Kasumi-1 (cell line): ENCODE measurements at places on chromosomes 13 and 19.

- DNase-seq = peak; percentile 36
Observed at GRCh38 chr19:38033658-38034491, 126.9 kb downstream of the SIPA1L3 start.

DNA sequence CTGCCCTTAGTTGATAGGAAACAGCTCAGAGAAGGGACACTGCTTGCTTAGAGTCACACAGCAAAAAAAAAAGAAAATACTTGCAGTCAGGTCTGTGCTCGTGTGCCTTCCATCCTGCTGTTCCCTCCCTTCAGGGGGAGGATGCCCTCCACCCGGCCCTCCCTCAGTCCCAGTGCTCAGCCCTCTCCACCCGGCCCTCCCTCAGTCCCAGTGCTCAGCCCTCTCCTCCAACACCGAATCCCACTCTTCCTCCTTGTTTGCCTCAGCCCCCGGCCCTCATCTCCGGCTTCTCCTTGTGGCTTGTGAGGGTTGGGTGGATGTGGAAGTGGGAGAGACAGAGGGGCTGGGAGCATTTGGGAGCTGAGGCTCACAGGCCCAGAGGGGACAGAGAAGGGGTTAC is 5.8 kb downstream of the TFPT start:
- DNase-seq = no peak

- DNase-seq = no peak
Observed at GRCh38 chr13:114020750-114021463, 47.0 kb upstream of the C13orf46 start.

DNA sequence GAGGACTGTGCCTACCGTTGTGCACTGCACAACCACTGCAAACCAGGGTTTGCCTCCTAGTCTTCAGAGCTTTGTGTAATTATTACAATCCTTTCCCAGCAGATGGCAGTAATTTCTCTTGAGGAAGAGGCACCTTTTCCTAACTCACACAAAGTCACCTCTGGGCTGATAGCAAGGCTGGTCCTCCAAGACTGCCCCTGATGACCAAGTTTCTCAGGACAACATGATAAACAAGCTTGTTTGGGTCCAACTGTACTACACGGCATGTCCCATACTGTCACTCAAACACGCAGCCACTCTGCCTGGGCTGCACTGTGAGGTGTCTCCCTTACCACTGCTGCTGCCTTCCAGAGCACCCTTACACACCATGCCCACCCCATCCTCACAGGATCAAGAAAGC is 39.3 kb downstream of the RFXAP start:
- DNase-seq = peak; percentile 42

GRCh38 chr13:110129539-110130186 is 177.3 kb downstream of the COL4A1 start:
- no peak for DNase-seq

DNA sequence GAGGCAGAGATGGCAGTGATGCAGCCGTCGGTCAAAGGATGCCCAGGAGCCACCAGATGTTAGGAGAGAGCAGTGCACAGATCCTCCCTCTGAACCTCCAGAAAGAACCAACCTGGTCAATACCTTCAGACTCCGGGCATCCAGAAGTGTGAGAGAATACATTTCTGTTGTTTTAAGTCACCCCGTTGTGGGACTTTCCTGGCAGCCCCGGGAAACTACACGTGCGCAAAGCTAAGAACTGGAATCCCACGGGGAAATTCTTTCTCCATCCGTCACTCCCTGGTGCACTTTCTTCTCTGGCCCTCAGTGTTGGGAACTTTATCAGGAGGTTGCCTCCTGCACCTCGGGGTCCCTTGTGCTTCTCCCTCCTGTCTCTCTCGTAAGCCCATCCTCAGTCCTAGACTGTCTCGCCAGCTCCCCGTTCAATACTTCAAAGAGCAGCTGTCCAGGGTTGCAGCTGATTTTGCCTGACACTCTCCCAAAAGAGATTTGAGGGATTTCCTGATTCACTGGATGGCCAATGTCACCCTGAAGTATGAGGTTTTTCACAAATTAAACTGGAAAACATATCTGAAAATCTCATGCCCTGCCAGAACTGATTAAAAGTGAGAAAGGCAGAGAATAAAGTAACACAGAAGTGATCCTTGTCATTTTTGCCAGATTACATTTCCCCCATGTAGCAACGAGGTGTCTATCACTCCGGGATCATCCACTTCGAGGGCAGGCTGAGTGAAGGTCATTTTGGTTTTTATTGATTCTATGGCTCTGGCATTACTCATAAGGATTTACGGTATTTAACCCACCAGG is 136.8 kb downstream of the DCT start:
- no peak for DNase-seq

GRCh38 chr19:18191640-18192062 is 1.4 kb upstream of the MPV17L2 start:
- DNase-seq = no peak

DNA sequence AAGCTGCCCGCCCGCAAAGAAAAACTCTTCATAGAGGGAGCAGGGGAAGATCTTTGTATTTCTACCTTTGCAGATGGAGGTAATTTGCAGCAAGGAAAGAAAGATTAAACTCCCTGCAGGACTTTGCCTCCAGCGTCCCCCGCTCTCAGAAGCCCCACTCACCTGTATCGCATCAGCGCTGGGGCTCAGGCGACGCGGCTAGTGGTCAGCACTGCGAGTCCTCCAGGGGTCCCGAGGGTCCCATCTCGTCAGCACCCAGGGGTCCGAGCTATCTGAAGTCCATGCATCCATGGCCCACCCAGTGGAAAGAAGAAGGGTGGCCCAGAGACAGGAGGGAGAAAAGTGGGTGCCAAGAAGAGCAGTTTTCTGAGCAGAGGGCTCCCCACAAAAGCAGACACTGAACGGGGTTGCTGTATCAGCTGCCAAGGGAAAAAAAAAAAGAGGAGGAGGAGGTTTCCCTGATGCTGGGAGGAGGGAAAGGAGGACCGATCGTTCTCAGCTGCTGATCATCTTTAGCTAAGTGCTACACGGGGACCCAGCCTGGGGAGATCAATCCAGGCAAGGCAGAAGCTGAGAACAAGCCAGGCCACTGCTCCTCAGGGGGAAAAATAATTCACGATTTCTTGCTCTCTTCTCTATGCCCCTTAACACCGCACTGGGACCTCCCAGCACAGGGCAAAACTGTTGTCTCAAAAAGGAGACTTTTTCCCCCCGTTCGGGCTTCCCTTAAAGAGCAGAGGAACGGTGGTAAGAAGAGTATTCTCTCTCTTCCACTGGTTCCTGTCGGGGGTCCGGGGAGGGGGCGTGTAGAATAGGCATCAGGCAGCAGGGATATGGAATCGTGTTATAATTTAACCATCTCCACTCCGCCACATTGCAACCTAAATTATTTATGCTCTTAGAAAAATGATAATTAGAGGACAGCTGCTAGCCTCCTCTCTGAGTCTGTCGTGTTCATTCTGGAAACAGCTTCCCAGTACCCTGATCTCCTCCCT is 117.7 kb upstream of the CACNA1A start:
- no peak for DNase-seq

GRCh38 chr13:101449790-101450748 is 2.4 kb upstream of the ITGBL1 start:
- no peak for DNase-seq

DNA sequence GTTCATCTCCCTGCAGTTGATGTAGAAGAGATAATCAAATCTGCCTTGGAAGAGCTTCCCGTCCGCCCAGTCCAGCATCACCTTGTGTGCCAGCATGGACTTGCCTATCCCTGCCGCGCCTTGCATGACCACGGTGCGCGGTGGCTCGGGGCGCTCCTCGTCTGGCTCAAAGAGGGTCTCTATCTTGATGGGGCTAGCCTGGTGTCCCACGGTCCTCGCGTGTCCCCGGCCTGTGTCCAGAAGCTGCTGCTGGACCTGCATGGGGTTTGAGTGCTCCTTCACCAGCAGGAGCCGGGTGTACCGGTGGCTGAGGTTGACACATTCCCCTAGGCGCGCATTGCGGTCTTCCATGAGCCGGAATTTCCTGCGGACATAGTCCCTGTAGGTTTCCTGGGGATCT is 13.2 kb downstream of the NLRP12 start:
- no peak for DNase-seq

DNA sequence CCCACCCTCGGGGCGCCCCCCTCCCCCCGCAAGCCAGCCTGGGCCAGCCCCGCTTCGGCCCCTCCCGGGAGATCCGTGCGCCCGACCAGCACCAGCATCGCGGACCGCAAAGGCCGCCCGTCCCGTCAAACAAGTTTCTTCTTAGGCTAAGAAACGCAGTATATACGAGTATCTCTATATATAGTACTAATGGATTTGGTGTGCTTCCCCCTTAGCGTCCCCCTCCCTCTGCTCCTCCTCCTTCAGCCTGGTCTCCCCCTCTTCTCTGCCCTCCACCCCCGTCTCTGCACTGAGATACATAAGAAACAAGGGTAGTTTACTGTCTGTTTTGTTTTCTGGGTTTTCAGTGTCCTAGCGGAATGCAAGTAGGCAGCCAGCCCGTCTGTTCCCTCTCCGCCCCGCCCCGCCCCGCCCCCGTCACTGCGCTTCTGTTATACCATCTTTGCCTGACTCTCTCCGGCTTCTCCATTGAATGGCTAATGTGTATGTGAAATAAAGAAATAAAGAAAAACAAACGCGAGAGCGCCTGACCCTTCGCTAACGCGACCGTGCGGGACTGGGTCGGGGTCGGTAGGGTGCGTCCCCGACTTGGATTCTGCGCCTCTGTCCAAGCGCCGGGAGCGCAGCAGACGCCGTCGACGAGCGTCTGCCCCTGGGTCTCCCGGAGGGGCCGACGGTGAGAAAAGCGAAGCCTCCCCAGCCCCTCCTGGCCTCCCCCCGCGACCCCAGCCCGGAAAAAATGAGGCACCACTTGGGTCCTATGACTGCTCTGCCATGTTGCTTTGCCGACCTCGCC is 4.2 kb downstream of the LYL1 start:
- DNase-seq = peak; percentile 90

DNA sequence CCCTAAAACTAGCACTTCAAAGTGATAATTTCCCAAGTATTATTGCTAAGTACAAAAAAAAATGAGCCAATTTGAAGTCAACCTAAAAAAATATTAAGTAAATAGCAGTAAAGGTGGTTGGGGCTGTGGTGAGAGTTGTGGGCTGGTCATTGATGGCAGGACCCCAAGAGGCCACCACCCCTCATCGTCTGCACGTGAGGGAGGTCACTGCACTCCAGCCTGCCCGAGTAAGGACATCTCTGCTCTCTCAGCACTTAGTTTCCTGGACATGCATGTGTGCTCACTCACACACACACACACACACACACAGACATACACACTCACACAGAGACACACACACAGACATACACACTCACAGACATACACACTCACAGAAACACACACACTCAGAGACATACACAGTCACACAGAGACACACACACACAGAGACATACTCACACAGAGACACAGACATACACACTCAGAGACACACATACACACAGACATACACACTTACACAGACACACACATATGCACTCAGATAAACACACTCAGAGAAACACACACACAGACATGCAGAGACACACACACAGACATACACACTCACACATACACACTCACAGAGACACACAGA is 127.2 kb upstream of the SOX1 start:
- DNase-seq = no peak

GRCh38 chr13:92613921-92614320 is 612.7 kb upstream of the GPC6 start:
- no peak for DNase-seq

DNA sequence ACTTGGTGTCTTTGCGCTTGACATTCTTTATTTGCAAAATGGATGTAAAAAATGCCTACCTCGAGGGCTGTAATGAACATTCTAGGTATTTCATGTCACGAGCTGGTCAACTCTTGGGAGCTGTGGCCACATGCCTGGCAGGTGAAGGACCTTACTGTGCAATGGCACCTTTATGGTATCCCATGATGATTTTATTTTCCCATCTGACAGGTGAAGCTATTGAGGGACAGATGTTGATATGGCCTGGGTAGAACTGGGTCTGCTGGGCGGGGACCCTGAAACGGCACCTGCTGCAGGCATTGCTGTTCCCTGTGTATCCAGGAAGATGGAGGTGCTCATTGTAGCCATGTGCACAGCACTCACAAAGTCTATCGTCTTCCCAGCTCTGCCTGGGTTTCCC is 332.2 kb downstream of the TEX29 start:
- DNase-seq = no peak

GRCh38 chr13:32284927-32285632 is 30.1 kb downstream of the ZAR1L start:
- no peak for DNase-seq

DNA sequence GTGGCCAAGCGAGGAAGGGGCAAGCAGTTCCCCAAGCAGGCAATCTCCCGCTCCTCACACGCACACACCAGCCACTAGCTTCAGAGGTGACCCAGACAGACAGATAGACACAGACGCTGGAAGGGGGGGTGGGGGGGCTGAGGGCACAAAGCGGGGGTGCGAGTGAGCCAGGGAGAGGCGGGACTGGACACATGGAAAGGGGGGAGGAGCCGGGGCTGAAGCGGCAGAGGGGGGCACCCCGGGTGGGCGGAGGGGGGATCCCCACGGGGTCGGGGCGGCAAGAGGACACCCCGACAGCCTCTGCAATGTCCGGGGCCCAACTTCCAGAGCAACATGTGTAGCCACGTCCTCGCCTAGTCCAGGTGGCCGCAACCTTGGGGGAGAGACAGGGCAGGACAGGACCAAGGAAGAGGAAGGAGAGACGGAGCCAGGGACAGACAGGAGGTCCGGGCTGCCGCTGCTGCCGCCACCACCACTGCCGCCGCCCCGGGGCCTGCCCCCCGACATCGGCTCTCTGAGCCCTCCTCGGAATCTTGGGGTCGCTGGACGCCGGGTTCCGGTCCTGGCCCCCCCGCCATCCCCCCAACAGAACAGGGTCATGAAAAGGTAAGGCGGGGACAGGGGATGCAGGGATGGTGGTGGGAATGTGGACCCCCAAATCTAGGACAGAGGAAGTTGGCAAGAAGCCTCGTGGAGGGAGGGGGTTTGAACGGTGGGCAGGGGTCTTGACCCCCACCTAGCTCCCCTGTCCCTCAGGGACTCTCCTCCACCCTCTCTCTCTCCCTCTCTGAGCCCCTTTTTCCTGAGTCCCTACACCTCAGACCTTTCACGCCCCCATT is 1.1 kb downstream of the GRIN2D start:
- no peak for DNase-seq

- DNase-seq = peak; percentile 70
Observed at GRCh38 chr19:5967994-5968430, 9.9 kb downstream of the RANBP3 start.

- DNase-seq = no peak
Observed at GRCh38 chr13:114261328-114261965, 20.0 kb upstream of the UPF3A start.

- DNase-seq = no peak
Observed at GRCh38 chr19:46015687-46016425, 7.0 kb downstream of the PGLYRP1 start.

GRCh38 chr13:29105779-29106178 is 285.6 kb downstream of the MTUS2 start:
- DNase-seq = no peak

GRCh38 chr13:105448811-105449210 is 1086.7 kb downstream of the EFNB2 start:
- no peak for DNase-seq
